ENCODE measurements at places on chromosomes 13 and 19.
A peak's percentile ranks its signal among the peaks of the same experiment; 100 is the strongest.

- DNase-seq = no peak
Observed at GRCh38 chr19:1699998-1700732, 47.8 kb upstream of the TCF3 start.

DNA sequence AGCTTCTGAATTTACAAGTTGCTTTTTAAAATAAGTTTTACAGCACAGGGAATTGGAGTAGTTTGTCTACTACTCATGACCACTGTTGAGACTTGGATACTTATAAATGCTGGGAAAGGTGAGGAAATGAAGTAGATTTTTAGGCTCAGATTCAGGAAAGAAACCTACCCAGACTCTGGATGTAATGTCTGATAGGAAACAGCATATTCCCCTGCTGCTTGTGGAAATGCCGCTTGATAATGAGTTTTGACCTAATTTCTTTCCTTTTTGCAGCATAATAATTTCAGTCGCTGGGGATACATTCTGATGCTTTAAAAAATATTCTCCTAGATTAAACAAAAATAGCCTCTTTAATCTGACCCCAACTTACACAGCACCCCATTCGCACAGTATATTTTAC lies 53.6 kb downstream of the SLC10A2 start:
- DNase-seq = no peak

DNA sequence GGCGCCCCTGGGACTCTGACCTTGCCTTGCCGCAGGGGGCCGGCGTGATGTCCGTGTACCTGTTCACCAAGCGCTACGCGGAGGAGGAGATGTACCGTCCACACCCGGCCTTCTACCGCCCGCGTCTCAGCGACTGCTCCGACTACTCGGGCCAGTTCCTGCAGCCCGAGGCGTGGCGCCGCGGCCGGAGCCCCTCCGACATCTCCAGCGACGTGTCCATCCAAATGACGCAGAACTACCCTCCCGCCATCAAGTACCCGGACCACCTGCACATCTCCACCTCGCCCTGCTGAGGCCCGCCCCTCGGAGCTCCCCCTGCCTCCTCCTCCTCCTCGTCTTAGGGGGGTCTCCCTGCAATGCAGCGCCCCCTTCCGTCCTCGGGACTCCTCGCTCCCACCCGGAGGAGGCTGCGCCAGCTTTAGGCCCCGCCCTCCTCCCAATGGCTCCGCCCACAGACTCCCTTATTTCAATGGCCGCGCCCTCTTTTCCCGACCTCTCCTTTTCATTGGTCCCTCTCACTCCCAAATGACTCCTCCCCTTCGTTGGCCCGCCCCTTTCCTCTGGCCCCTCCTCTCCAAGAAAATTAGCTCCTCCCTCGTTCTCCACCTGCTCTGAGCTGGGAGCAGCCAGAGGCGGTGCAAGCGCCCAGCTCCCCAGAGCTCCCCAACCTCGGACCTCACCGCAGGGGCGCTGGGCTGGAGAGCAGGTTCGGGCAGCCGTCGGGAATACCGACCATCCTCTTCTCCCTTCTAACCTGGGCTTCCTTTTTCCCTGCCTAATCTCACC lies 20.5 kb upstream of the CACNG8 start:
- DNase-seq = no peak

GRCh38 chr13:21060338-21061028 lies 903 bp downstream of the LATS2 start:
- peak; percentile 56 for DNase-seq

DNA sequence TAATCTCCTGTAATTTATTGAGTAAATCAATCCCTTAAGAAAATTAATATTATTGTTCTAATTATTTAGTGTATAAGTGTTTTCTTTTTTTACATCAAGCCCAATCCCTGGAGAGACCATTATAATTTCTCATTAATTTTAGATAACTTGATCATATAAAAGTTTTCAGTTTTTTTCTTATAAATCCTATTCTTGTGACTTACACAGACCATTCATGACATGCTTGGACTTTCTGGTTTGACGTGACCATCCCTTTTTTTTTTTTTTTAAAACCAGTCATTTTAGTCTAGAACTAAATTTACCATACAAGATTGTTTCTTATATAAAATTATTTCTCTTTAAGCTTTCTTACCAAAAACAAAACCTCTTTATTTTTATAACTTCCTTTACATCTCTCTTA lies 5.4 kb upstream of the MTRF1 start:
- no peak for DNase-seq

DNA sequence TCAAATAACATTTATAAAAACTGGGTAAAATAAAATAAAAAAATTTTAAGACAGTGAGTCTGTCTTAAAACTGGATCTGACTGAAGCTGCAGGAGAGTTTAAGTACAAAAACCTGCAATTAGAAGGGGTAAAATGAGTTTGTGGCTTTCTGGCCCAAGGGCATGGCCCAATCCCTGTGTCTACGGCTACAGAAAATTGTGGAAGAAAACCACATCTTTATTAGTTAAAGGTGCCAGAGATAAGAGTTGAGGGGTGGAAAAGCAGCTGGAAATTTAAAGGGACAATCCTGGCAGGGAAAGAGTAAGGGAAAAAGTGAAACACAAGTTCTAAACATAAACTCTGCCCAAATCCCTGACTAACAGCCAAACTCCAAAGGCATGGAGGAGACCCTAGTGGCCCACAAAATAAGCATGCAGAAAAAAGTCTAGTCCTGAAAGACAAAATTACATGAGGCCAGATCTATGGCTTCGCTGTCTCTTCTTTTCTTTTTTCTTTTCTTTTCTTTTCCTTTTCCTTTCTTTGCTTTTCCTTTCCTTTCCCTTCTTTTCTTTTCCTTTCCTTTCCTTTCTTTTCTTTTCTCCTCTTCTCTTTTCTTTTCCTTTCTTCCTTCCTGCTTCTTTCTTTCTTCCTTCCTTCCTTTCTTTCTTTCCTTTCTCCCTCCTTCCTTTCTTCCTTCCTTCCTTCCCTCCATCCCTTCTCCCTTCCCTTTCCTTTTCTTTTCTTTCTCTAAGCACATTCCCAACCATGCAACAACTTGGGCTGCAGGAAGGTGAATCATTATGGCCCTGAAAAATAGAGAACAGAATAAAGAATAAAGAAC lies 23.5 kb upstream of the DLEU7 start:
- no peak for DNase-seq

GRCh38 chr13:48281556-48281955 lies 22.0 kb upstream of the RB1 start:
- DNase-seq = no peak

DNA sequence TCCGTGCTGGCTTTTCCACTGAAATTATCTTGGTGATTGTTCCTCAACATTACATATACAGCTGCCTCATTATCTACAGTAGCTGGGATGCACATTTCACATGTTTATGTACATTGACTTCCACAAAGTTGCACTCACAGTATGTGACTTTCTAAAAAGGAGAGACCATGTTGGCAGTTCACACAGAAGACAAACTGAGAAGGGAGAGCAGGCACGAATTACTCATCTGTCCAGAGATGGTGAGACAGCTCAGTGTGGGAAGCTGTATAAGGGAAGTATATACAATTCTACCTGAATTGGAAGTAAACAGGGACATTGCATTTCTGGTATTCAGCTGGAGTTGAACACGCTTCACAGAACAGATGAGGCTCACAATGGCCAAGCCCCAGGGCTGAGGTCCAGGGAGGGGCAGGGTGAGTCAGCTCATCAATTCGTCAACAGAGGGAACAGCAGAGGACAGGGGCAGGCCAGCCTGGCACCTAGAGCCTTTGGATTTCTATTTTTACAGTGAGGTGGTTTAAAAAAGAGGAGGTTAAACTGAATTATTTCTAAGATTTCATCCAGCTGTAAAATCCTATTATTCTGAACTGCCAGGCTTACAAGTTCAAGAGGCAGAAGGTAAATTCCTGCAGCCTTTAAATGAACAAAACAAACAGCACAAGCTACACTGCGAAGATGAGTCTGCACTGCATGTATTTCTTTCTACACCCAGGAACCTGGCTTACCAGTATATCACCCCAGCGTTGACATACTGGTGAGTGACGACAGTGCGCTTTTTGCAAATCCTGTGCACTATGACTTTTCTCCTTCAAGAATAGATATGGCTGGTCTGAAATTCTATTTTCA lies 9.8 kb downstream of the PARP4 start:
- no peak for DNase-seq

DNA sequence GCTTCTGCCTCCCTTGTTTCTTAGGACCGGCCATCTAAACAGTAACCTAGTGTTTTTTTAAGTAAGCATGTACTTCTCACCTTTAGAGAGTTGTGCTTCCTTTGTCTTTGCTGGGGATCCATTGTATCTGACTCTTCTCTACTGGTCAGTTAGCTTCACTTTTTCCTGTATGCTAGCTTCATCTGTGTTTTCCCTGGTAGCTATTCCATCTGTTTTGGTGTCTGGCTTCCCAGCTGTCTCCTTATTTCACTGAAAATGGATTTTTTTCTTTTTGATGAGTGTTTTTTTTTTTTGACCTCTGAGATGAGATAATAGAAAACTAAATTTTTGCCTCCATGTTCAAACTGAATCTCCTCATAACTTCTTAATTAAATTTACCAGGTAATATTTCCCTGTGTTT lies 637.0 kb upstream of the SLC10A2 start:
- DNase-seq = no peak

- no peak for DNase-seq
Observed at GRCh38 chr13:105774739-105775460, 760.6 kb downstream of the EFNB2 start.

GRCh38 chr19:8150998-8151766 lies 1.8 kb upstream of the FBN3 start:
- no peak for DNase-seq

GRCh38 chr13:113226873-113227450 lies 17.5 kb downstream of the CUL4A start:
- DNase-seq = no peak

- DNase-seq = no peak
Observed at GRCh38 chr19:17948514-17948900, 15.7 kb downstream of the CCDC124 start.

All from ovary (tissue), 10 donors.